Testis (tissue), 5 donors: ENCODE measurements at places on chromosomes 5 and 9. TPM values are rescaled to one million over a fixed set of nuclear protein-coding genes. Genes with fewer than 3 reads are reported as not detected.

DNA sequence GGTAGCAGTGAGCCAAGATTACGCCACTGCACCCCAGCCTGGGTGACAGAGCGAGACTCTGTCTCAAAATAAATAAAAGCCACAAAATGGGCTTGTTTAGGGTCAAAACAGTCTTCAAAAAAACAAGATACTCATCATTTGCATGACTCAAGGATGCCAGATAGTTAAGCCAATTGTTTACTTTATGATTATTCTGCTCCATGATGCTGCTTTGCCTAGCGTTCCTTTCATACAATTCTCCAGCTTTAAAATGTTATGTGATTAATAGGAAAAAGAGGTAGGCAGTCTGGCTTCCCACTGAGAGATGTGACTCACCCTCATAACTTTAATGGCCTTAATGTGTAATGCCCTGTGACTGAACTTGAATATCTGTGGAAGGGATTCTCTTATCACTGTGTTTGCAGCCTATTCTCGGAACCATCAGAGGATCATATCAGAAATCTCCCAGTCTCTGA is 364.6 kb upstream of the TRPC7 start:
- no peak for DNase-seq

DNAH5 gene
- 5.1 TPM for total RNA-seq

GRCh38 chr5:180026320-180026719 is 45.2 kb downstream of the RNF130 start:
- DNase-seq: no peak

GRCh38 chr9:33151007-33151557 is 16.1 kb downstream of the B4GALT1 start:
- DNase-seq: peak; percentile 76

EFNA5 gene
- total RNA-seq: 5.4 TPM

GRIN3A gene
- 0.25 TPM for total RNA-seq

ACOT12 gene
- total RNA-seq: 0.87 TPM

KIF24 gene
- 18.3 TPM for total RNA-seq

DNA sequence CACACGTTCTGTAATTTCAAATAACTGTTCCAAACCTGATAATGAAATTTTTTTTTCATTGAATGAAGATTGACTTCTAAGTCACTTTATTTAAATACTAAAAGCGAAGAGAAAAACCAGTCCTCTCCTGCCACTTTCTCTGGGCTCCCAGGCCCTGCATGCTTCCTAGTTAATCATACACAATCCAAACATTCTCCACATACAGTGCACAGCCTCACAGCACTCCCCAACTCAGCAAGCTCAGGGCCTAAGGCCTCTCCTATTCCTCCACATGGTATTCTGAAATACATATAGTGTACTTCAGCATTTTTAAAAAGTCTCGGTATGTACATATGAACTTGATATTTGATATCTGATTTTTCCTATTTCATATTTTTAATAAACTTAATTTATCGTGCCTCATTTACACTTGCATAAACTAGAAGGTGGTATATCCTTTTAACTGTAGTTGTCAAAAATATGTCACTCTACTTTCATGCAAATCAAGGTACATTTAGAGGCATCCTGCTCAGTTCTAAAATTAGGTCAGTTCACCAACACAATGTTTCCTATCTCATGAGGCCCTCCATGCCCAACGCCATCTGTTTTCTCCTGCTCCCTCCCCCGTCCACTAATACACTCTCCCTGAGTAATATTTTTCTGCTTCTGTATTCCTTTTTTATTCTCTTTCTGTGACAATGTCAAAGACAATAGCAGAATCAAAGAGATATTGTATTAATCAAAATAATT is 206.7 kb downstream of the ARRDC3 start:
- DNase-seq: no peak

GRCh38 chr9:103514767-103515166 is 519.6 kb downstream of the CYLC2 start:
- no peak for DNase-seq

SLC45A2 gene
- total RNA-seq: 1.6 TPM

GRCh38 chr9:105238302-105238701 is 6.1 kb upstream of the SLC44A1 start:
- DNase-seq: no peak

- no peak for DNase-seq
These were observed 506.5 kb downstream of the DMAC1 start for GRCh38 chr9:7293091-7293490.

ESM1 gene
- 0.87 TPM for total RNA-seq

DNA sequence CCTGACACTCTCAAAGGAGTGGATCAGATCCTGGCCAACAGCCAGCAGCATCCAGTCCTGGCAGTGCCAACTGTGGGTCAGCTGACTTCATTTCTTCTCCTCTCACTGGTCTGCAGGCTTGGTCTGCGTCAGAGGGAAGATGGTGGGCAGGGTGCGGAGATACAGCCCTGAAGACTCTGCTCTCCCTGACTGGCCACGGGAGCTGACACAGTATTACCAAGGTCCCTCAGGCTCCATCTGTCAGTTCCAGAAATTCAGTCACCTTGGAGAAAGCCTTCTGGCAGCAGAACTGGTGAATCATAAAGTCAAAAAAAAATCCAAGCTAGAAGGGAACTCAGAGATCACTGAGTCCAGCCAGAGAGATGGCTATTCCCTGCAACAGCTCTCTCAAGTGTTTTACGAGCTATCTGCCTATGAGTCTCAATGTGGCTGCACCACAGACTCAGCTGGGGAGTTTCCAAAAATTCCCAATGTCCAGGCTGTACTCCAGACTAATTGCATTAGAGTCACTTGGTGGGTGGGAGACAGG is 27.9 kb downstream of the C1QTNF2 start:
- DNase-seq: peak; percentile 44

DNA sequence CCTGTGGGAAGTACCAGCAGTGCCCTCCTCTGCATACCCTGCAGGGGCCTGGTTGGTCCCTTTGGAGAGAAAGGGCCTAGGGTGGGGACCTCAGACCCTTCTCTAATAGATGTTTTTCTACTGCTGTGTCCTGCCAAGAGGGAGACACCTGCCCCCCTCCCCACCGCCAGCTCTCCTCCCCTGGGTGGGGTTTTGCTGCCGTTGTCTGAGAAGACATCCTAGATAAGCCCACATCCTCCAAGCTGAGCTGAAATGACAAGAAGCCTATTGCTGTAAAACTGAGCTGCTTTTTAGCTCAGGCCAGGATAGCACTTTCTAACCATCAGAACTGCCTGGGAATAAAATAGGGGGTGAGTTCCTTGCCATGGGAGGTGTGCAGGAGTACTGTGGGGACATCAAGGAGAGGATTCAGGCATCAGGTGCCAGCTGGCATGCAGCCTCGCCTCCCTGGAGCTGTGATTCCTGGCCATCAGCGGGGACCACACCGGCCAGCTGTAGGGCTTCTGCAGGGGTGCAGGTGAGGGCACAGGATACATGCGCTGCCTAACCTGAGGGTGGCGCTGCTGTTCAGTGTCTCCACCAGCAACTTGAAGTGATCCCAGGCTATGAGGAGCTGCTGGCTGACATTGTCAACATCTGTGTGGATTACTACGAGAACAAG is 37.9 kb downstream of the CYFIP2 start:
- DNase-seq: no peak

SMIM33 gene
- 0.16 TPM for total RNA-seq

PCDH1 gene
- total RNA-seq: 9.6 TPM

DNA sequence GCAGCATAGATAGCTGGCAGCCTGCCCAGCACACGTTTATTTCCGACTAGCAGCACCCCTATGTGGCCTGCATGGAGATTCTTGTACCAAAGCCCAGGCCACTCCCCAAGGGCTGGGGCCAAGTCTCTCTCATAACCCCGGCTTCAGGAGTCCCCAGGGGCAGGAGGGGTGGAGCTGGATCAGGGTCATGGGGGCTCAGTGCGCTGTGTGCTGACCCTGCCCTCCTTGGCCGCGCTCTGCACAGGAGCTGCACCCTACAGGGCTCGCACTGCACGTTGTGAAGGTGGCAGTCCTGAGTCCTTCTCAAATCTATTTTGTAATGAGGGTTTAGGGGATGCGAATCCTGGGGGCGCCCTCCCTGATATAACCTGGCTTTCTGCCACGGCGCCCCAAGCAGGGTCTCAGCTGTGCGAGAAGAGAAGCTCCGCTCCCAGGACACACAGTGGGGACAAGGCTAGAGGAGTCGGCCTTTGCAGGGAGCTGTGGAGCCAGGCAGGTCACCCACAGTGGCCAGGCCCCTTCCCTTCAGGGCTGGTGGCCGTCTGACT is 28.6 kb downstream of the NKD2 start:
- no peak for DNase-seq

- DNase-seq: no peak
These were observed 3.6 kb downstream of the PSMB7 start for GRCh38 chr9:124411514-124412227.

SPOCK1 gene
- total RNA-seq: 111 TPM

GRCh38 chr9:121050128-121050988 is at the start of gene C5:
TSS of gene C5 (minus strand) at chr9:121050275. CDS start at chr9:121050246, 29 bp downstream.
- DNase-seq: no peak

GRCh38 chr5:113250341-113250953 is 184.3 kb downstream of the TSSK1B start:
- peak; percentile 53 for DNase-seq

IGFBPL1 gene
- total RNA-seq: 18.4 TPM

IER5L gene
- total RNA-seq: 12.6 TPM

CD274 gene
- 1.5 TPM for total RNA-seq

IL9 gene
- total RNA-seq: not detected

GRCh38 chr9:122445155-122445749 is 32.5 kb downstream of the OR1J1 start:
- no peak for DNase-seq

GRCh38 chr5:68365889-68366288 is 150.3 kb downstream of the PIK3R1 start:
- DNase-seq: no peak

CCL28 gene
- total RNA-seq: 7.6 TPM

DNA sequence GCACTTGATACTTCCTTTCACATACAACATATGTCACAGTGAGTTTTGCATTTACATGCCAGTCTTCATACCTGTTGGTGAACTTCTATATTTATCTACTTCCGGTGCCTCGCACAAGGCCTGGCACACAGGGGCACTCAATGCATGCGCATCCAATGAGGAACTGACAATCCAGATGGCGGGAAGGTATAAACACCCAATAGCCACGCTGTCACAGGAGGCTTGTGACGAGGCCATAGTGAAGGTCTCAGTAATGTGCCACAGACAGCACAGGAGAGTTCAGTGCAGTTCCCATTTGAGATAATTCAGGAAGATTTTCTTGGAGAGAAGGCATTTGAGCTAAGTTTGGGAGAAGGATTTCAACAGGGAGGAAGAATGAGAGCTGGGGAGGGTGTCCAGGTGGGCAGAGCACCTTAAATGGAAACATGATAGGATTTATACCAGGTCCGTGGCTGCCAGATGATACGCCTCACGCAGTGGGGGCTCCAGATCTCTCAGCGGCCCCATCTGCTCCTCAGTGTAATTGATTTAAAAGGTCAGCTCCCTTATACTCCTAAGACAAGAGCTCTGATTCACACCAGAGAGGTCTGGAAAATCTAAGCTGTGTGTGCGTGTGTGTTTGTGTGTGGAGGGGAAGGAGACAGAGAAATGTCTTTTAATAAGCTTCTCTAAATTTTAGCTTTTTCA is 206.2 kb downstream of the DCP2 start:
- DNase-seq: no peak

DNA sequence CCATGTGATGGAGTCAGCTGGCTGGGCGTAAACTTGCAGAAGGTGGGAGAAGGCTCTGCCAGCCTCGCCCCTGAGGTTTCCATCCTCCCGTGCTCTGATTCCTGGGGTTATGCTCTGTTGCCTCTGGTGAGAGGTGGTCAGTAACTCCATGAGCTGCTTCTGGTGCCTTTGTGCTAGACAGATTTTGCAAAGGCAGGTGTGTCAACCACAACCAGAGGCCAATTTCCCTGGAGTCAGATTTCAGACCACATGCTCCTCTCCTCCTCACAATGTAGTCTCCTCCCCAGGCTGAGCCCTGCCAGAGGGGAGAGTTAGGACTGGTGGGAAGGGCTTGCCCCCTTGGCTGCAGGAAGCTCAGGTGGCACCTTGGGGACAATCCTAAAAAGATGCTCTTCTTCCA is 38.8 kb upstream of the TENT4A start:
- no peak for DNase-seq

DNA sequence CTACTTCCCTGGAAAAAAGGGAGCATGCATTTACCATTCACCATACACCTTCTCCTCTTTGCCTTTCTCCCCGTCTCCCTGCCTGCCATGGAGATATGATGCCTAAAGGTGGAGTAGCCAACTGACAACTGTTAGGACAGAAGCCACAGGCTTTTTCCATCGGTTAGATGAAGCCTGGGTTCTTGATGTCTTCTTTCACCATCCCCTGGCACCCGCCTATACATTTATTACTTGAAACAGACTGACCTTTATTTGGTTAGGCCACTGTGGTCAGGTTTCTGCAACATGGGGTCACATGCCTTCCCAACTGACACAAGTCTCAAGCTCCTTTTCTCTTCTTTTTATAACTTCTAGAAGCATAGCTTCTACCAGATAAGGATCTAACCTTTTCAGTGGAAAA is 7.1 kb downstream of the LCP2 start:
- no peak for DNase-seq

DNA sequence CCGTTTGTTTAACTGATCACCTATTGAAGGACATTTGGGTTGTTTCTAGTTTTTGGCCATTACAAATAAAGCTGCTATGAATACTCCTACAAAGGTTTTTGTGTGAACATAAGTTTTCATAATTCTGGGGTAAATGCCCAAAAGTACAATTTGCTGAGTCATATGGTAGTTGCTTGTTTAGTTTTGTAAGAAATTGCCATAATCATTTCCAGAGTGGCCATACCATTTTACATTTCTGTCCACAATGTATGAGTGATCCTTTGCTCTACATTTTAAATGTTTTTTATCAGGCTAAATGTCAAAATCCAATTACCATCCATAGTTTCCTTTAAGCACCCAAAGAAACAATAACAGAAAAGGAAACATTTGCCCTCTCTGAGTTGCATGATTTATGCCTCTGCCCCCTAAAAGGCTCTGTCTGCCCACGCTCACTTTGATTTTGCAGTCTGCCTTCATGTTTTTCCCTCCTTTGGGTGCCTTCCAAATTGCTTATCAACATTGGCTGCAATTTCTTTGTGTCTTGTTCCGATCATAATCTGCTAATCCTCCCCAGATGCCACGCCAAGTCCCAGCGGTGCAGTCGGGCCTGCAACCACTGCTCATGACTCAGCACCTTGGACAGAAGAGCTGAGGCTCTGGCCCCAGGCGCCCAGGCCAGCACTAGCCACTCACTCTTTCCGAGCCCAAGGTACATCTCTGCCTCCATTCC is 339.2 kb downstream of the PIK3R1 start:
- DNase-seq: peak; percentile 85

SPINK13 gene
- total RNA-seq: 0.50 TPM

NOP16 gene
- total RNA-seq: 19.1 TPM

DNA sequence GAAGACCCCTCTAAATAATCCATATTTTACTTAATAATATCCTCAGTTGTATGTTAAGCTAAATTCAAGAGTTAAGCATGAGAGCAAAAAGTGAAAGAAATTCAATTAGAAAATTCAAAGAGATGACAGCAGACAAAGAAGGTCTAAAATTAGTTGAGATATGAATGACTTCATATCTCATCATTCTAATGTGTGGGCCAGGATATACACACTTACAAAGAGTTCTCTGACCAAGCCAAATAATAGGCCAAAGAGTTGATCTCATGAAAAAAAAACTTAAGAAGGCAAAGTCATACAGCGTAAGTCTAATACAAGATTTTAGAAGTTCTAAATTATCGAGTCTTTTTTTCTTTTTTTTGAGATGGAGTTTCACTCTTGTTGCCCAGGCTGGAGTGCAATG is 87.7 kb upstream of the PLPP1 start:
- no peak for DNase-seq

- no peak for DNase-seq
These were observed 118.0 kb downstream of the PLPPR1 start for GRCh38 chr9:101146508-101146907.

THBS4 gene
- 18.3 TPM for total RNA-seq

TIFAB gene
- total RNA-seq: 0.16 TPM
